ENCODE measurements at places on chromosomes 13 and 19.
A peak's percentile ranks its signal among the peaks of the same experiment; 100 is the strongest.

DNA sequence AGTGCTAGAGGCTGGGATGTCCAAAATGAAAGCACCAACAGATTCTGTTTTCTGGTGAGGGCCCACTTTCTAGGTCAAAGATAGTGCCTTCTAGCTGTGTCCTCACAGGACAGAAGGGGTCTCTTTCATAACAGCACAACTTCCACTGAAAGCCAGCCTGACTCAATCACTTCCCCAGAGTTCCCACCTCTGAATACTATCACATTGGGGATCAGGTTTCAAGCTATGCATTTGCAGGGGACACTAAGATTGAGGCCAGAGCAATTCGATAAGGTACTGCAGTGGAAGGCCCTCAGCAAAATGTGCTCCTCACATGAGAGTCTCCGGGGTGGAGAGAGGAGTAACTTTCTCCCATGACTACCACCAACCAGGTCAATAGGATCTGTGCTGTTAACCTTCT lies 1501.5 kb downstream of the EFNB2 start:
- no peak for DNase-seq

DNA sequence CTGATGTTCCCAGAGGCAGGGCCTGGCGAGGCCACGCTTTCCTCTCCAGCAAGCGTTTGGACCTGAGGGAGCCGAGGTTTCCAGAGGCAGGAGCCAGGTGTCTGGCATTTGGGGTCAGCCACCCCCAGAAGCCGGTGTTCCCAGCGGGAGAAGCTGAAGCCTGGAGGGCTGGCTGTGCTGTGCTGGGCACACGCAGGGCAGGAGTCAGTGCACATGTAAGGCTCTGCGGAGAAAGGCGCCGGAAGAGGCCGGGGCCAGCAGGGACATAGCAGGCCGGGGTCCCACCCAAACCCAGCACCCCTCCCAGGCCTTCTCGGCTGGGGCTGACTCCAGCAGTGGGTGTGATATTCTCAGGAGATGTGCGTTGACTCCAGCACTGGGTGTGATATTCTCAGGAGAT lies 31.6 kb downstream of the MCF2L start:
- no peak for DNase-seq

GRCh38 chr13:110012102-110012739 lies 225.8 kb upstream of the IRS2 start:
- DNase-seq, result no peak

- no peak for DNase-seq
These were observed 287.0 kb downstream of the DCT start for GRCh38 chr13:94192431-94192975.

- DNase-seq, result peak; percentile 72
These were observed 4.1 kb downstream of the DLL3 start for GRCh38 chr19:39502640-39503417.

- no peak for DNase-seq
These were observed 19.1 kb downstream of the LRCH1 start for GRCh38 chr13:46571909-46572595.

DNA sequence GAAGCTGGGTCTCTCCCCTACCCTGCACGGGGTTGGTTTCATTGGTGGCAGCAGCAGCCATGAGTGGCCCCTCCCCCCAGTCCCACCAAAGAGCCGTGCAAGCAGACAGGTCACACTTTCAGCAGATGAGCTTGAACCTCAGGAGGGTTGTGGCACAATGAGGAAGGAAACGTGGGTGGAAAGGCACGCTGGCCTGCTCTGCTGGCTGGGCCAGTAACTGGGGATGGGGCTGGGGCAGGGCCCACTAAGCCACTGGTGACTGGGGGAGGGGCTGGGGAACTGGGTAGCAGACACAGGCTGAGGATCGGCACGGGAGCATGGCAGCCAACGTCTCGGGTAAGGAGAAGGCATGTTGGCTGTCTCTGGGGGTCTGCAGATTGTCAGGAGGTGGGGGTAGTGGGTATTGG lies at the start of gene P2RY11:
TSS of gene P2RY11 (plus strand) at position 289 of the 407 bp plus-strand sequence. CDS start at position 318, 29 bp downstream.
- no peak for DNase-seq

DNA sequence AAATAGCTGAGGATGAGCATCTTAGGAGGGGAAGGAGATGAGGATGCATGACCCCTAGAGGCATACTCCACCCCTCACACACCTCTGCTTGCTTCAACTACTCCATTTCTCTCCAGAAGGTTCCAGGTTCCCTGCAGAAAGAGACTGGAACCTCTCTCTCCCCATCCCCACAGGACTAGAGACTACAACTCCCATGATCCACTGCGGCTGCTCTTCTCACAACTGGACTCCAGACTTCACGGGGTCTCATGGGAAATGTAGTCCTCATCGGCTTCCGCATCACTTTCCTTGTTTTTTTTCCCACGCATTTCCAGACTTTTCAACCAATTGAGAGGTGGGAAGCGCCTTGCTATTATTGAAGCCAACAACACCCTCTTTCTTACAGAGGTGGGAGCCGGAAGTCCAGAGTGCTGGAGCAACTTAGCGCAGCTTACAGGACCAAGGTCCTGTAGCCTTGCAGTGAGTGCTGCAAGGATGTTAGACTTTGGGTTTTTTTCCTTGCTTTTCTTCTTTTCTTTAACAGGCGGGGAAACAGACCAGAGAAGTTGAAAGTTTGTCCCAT lies 13.9 kb upstream of the CACNG6 start:
- DNase-seq, result peak; percentile 62

GRCh38 chr19:55441692-55442321 lies 1.3 kb downstream of the SHISA7 start:
- no peak for DNase-seq

GRCh38 chr19:30222992-30223865 lies 149.0 kb upstream of the ZNF536 start:
- DNase-seq, result no peak

DNA sequence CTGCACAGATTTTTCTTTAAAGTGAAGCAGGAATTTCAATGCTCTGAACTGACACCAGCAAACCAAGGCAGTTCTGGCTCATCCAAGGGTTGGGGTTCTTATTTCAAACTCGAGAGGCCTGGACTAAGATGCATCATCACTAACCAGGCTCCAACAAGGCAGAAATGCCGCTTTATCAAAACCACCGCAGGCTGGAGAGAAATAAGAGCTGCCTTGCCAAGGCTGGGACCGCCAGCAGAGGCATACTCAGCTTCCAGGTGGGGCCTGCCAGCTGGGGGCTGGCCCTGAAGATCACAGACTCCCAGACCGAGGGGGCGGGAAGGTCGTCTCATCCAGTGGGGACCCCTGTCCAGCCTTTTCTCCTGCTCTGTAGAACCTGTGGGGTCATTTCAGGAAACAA lies 37.4 kb upstream of the GAS6 start:
- DNase-seq, result no peak

DNA sequence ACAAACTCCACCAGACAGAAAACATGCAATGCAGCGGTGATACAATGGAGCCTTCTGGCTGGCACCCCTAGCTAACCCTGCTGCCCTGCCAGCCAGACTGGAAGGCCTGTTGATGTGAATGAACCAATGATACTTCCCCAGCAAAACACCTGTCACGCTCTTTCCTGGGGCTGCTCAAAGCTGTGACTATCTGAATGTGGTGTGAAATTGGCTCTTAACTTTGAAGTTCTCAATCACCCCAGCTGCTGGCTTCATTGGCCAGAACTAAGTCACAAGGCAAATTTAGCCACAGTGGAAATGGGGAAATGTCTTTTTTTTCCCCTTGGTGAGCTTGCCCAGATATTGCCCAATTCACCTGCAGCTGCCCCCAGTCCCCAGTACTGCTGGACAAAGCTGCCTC lies 147.3 kb downstream of the SLC7A1 start:
- DNase-seq, result no peak

DNA sequence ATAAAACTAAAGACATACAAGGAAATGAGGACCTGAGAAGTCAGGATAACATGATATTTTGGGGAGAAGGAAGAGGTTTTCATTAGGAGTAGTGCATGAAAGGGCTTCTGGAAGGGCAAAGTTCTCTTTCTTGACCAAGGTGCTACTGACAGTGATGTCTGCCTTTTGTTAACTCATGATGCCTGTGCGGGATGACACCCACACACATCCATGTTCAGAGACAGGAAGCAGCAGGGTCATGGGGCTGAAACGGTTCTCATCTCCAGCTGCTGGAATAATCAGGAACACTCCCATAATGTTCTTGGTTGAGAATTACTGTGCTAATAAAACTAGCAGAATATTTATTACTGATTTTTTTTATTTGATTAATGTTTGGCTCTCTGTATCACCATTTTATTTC lies 29.1 kb downstream of the KCNC3 start:
- no peak for DNase-seq

DNA sequence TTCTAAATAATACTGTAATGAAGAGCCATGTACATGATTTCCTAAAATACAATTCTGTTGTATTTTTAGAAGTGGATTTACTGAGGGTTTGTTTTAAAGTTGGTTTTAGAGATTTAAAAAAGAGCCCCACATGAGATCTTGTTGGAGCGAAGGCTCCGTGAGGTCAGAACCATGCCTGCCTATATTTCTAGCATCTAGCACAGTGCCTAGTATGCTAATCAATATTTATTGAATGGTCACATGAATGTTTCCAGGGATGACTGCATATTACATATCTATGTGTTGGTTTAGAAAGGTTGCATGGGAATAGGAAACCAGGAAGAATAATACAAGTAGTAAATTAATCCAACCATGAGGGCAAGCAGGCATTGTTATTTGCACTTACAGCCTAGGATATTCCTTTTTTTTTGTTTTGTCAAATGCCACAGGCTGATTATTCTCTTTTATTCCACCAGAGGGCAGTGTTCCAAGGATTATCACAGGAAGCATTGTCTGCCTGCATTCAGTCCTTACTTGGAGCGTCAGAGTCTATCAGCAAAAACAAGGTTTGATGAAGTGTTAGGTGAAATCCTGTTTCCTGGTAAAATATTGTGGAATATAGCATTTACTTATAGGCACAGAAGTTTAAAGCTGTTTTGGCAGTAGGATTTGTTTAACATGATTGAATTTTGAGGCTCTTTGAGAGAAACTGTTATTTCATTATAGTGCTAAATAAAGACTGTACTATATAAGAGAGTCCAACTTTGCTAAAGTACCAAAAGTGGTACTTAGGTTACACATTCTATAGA lies 46.8 kb downstream of the COG3 start:
- no peak for DNase-seq

DNA sequence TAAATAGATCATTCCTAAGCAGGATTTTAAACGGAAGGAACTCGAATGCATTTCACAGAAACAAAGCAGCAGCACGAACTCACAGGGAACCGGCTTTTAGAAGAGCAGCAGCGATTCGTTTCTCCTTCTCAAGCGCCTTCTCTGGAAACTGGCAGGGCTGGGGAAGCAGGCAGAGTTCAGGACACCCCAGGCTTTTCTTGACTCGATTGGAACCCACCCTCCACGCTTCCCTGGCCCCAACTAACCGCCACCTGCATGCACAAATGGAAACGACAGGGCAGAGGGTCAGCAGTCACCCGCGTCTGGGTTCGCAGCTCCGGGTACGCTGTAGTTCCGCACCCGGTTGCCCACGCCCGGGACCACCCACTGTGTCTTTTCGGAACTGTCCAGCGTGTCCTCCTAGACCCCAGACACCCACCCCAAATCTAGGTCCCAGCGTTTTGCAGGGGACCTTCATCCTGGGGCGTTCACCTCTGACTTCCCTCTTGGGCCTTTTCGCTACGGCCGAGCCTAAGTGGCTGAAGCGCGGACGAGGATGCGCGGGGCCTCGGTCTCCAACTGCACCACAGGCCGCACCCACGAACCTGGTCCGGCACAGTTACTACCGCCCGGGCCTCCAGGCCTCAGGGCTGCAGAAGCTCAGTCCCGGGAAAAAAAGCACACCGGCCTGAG lies 500 bp downstream of the ZFP30 start:
- DNase-seq, result peak; percentile 8

DNA sequence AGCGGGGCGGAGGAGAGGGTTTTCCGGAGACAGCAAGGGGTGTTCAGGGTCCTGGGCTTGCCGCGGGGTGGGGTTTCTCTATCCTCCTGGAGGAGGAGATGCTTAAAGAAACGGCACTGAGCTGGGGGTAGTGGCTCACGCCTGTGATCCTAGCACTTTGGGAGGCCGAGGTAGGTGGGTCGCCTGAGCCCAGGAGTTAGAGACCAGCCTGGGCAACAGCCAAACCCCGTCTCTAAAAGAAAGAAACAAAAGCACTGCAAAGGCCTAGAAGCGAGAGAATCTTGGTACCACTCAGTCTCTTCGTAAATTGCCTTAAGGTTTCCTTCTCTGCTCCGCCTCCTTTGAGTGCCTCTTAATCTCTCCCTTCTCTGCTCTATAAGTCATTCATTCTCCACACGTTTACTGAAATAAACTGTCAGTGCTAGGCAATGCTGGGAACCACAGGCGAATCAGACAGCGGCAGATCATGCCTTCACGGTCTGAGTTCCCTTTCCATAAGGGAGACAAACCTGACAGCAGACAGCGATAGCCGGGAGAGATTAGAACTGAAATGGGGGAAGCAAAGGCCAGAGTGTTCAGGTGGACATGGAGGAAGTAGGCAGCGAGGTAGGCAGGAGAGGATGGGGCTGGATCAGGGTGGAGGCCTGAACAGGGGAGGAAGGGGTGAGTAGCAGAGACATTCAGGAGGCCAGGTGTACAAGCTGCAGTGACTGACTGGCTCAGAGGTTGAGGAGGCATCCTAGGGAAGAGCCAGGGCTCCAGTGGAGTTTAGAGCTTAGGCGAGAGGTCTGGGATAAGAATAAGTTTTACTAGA lies 580 bp downstream of the EIF3K start:
- DNase-seq, result no peak

- DNase-seq, result no peak
These were observed 3.1 kb downstream of the PCDH8 start for GRCh38 chr13:52845334-52845761.

DNA sequence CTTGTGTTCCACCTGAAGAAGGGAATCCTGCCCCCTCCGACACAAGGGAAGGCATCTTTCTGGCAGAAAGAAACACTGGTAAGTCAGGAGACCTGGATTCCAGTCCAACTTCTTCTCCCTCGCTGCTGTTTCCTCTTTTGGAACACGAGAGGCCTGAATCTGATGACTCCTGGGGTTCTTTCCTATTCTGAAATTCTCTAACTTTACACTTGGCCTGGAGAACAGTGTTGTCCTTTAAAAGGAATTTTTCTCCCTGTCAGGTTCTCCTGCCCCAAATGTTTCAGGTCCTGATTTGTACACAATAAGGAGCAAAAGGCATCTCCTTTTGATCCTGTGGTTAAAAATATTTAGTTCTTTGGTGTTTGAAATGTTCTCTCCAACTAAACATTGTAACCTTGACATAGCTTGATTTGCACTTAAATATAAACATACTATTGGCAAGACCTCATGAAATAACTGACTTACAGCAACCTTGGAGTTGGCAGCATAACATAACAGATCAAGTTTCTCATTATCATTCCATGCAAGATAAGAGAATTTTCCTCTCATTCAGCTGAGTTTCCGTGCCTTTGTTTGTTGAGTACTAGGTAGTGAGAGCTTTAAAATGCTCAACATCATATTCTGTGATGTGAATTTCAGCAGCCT lies 244.8 kb downstream of the COG6 start:
- DNase-seq, result no peak
